ENCODE measurements at places on chromosomes 1 and 21.

- peak; percentile 19 for DNase-seq
Measured at GRCh38 chr1:101257500-101258325, 20.9 kb downstream of the S1PR1 start.

- no peak for DNase-seq
Measured at GRCh38 chr1:66533804-66534740, at the start of gene SGIP1. Gene SGIP1, plus strand, starts transcription at chr1:66534153. Its CDS starts 206 bp downstream, at chr1:66534359.

DNA sequence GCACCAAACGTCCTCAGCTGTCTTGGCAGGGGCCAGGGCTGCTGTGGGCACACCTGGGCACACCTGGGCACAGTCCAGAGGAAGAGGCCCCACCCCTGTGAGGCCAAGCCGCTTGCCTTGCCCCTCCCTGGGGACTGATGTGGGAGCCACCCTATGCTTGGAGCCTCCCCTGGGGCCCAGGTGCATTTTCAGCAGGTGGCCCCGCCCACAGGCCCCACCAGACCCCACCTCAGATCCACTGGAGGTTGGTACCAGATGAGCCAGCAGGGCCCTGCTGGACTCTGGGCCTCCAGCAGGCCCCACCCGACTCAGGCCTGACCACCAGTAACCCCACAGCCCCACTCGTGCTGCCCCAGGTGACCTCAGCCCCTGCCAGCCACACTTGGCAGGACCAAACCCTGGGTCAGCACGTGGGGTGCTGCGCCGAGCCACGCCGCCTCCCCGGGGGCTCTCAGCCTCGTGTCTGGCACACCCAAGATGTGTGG, 8.8 kb downstream of the SLC19A1 start:
- DNase-seq: no peak

- DNase-seq: no peak
Measured at GRCh38 chr1:203144661-203145060, 17.1 kb downstream of the ADORA1 start.

DNA sequence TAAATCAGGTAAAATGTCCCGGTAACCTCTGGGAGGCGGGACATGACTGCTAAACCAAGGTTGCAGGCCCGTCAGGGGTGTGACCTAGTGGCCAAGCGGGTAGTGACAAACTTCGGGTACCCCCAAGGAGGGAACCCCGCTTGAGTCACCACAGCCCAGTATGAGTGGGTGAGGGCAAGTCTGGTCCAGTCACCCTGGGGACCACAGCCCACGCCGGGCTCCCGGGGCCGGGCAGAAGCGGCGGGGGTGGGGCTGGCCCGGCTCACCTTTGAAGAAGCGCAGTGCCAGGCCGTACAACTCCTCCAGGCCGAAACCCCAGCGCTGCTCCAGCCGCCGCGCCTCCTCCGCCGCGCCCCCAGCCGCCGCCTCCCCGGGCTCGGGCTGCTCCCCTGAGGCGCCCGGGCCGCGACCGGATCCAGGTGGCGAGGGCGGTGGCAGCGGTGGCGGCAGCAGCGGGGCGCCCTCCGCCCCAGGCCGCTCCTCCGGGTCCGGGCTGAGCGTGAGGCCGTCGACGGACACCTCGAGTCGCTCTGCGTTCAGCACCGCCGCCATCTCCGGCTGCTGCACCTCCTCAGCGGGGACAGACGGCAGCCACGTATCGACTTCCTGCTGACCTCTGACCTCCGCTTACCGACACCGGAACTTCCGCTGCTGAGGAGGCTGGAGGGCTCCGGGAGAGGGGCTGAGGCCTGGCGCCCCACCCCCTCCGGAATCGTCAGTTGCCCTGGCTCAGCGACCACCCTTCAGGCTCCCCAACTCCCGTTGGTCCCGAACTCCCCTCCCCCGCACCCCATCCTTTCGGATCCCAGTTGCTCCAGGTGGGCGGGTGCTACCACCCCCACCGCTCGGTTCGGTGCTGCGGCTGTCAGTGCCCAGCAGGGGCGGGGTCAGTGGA, at the start of gene ACBD3:
TSS of gene ACBD3 (minus strand) at position 618 of the 895 bp plus-strand sequence. CDS start at position 552, 66 bp downstream.
- peak; percentile 84 for DNase-seq

- no peak for DNase-seq
Measured at GRCh38 chr1:199202331-199202730, 563.5 kb downstream of the PTPRC start.

- no peak for DNase-seq
Measured at GRCh38 chr1:27133991-27134390, 20.9 kb downstream of the SLC9A1 start.

DNA sequence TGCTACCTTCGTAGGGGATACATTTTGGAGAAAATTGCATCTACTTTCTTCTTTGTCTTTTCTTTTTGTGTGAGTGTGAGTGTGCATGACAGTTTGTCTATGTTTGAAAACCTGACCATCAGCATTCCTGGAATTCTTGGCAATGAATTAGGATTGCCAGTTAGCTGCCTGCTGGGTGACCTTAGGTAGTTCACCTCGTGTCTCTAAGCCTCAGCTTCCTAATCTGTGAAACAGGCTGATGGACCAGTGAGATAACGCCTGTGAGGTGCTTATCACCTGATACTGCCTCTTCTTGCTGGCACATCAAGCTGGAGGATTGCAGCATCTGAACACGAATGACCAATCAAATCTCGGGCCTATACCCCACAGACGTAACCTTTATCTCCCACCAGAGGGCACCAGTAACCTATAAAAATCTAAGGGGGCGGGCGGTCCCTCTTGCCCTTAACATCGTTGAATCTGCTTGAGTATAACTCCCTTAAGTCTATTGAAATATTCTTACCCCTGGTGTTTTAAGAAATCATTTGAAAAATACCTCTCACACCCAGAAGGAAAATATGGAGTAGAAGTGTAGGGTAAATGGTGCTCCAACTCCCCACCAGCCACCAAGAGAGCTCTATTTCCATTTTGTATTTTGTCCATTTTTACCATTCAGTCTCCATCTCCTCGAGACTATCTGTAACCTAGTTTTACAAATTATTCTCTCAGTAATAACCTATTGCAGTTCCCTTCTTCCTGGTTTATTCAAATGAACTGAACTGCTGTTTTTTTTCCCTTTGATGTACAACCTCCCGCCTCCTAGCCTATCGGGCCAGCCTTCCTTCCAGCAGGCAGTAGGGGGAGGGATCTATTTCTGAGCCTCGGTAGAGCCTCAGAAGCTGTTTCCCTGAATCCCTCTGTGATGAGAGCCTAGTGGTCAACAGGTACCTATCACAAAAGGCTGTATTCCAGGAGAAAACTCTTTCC, 49.7 kb downstream of the MDM4 start:
- peak; percentile 56 for DNase-seq

DNA sequence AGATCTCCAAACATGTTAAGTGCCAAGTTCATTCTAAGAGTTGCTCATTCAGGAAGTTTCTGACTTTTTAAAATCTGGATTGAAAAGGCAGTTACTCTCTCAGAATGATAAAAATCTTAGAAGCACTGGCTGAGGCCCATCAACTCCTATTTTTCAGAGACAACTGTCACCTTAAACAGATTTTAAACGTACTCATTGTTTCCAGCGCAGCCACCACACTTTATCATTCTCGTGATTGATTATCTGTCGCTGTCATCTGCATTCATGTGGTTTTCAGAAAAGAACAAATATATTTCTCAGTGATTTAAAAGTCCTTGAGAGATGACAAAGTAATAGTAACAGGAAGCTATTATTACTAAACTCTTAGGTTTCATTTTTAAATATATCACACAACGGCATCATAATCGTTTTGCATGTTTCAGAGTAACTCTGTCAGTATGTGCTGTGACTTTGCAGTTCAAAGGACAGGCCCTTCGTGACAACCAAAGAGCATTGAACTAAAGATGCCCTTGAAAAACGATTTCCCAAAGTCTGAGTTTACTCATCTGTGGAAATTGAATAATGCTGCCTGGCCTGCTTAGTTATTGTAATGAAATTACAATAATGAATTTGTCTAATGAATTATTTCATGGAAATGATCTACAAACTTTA, 14.9 kb upstream of the KCNK1 start:
- DNase-seq: no peak

- DNase-seq: no peak
Measured at GRCh38 chr1:61253912-61254633, 171.7 kb downstream of the NFIA start.

GRCh38 chr21:29145354-29145782, 14.9 kb downstream of the MAP3K7CL start:
- DNase-seq: no peak

GRCh38 chr21:41951876-41952567, 1.8 kb downstream of the C2CD2 start:
- no peak for DNase-seq

DNA sequence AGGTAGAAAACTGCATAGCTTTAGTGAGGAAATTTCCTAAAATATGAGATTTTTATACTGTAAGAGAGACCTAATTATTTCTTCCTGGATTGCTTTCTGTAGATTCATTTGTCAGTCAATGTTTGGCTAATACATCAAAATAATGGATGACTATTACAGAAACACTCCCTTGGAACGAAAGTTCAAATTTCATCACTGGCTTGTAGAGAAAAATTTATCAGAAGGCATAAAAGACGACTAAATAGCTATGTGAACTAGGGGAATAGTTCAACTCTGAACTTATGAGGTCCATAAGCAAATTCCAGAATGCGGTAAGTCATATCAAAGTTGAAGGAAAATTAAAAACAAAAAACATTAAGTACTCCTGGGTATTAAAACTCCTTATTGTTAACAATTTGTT, 36.0 kb downstream of the WNT2B start:
- no peak for DNase-seq

- no peak for DNase-seq
Measured at GRCh38 chr1:90568436-90568835, 148.7 kb downstream of the BARHL2 start.

GRCh38 chr1:147804942-147805723, 44.7 kb upstream of the GJA5 start:
- DNase-seq: no peak

DNA sequence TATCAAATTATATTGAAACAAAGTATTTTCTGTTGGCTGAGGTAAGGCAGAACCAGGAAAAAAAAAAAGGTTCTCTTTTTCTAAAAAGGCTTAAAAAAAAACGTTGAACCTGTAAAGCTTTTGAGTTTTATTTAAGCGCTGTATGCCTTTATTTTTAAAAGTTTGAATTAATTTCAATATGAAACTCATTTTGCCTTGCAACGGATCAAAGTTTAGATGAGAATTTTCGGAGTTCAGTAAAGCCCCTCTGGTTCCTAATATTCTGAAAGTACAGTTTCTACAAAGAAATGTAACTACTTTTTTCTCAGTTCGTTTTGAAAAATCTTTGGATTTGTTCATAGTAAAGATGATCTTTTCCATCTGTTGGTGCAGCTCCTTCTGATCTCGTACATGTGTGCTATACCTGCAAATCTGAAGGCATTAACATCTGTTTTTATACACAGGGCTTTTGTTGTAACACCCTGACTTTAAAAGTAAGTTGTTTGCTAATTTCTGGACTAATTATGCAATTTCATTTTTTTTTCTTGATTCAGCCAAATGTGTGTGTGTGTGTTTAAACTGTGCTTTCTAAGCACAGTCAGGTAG, 1.7 kb downstream of the ZBTB18 start:
- DNase-seq: no peak

DNA sequence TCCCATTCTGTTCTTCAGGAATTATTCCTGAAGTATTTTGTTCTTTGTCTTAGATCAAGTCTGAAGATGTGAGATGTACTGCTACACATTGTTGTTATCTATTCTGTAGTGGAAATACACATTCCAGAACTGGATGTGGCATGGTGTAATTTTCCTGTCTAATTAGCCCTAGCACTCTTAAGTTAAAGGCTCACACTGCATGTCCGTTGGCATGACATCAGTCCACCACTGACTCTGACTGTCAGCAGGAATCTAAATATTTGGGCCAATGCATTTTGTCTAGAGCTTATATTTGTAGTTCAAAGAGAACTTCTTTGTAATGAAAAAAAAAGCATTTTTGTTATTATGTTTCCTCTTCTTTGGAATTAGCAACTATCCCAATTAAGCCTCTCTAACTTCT, 201.0 kb downstream of the S1PR1 start:
- DNase-seq: no peak

GRCh38 chr1:160777486-160778089, 18.4 kb upstream of the LY9 start:
- DNase-seq: peak; percentile 32

GRCh38 chr21:35138665-35139381, 89.7 kb upstream of the RUNX1 start:
- no peak for DNase-seq

DNA sequence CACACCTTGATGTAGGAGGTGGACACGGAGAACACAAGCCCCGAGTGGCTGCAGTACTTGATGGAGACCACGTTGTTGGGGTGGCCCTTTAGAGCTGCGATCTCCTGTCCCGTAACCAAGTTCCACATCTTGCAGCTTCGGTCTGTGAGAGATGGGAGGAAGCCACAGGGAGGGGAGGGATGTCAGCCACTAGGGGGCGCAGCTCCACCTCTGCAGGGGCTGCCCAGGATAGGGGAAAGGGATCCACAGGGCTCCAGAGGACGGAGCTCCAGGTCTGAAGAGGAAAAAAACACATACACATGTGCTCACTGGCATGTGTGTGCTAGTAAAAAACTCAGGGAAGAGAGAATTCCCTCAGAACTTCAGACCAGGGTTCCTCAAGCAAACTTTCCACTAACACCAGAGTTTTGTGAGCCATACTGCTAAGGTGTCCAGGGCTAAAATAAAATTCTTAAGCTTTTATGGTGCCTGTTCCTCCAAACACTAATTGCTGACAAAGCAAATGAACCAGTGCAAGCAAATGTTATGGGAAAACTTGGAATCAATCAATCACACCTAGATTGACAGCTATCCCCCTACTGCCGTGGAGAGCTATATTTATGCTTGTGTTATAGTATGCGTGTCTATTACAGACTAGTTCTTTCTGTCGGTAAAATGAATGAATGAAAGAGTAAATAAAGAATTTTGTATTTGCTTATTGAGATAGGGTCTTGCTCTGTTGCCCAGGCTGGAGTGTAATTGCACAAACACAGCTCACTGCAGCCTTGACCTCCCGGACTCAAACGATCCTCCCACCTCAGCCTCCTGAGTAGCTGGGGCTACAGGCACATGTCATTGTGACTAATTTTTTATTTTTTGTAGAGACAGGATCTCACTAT, 43.7 kb downstream of the KIF21B start:
- peak; percentile 26 for DNase-seq

DNA sequence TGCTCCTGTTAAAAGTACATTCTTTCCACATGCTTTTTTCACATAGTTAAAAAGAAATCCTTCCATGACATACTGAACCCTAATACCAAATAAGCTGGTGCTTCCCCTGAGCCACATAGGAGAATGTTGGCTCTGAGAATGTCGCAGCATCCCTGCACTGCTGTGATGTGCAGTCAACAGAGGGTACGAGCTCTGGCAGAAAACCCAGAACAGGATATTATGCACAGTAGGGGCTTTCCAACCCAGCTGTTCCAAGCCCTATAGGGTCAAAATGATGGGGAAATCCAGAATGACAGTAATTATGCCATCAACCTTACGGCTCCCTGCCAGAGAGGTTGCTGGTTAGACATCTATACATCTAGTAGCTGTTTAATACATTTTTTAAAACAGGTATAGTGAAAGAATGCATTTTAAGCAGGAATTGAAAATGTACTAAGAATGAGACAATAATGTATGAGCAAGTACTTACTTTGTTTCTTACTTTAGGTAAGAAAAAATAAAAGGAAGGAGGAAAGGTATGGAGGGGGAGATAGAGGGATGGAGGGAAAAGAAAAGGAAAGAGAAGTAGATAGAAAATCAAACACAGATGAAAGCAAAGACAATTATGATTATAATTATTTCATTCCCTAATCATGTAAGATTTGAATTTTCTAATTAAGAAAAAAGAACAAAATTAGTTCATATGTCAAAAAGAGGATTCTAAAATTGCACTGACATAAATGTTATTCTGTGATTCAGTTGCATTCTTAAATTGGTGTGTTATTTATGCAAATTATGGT, 126.0 kb downstream of the NR5A2 start:
- peak; percentile 71 for DNase-seq
